ENCODE measurements at places on chromosomes 7 and 10.

- DNase-seq = no peak
These were observed 78.0 kb downstream of the MKI67 start for GRCh38 chr10:128047991-128048818.

DNA sequence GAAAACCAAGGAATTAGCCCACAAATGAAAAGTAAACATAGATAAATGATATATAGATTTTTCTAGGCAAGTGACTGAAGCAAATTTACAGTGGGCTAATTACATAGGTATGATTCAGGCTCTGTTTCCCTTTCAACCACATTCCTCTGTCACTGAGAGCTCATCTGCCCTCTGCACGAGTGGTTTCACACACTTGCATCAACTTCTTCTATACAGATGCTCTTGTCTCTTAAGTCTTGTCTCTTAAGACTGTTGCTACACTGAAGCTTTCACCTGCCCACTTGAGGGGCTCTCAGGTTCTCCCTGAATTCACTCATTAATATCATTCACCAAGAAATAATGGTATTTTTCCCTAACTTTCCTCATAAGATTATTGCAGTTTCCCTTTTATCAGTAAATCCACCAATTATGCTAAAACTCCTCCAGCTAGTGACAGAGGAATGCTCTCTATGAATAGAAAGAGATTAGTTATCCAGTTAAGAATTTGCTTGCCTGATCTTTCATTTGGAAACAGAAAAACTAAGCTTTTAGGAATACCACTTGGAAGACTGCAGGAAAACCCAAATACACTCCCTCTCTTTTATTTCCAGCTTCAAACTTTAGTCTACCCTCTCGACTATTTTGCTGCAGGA lies 95.7 kb downstream of the ELAPOR2 start:
- no peak for DNase-seq

GRCh38 chr7:134692344-134692705 lies 45.7 kb downstream of the BPGM start:
- no peak for DNase-seq

GRCh38 chr7:118252087-118252486 lies 27.6 kb downstream of the ANKRD7 start:
- DNase-seq = no peak

Measured in activated CD4-positive, alpha-beta T cell treated with anti-CD3 and anti-CD28 coated beads for 24 hours (primary cell).